ENCODE measurements at places on chromosomes 6 and 20.

DNA sequence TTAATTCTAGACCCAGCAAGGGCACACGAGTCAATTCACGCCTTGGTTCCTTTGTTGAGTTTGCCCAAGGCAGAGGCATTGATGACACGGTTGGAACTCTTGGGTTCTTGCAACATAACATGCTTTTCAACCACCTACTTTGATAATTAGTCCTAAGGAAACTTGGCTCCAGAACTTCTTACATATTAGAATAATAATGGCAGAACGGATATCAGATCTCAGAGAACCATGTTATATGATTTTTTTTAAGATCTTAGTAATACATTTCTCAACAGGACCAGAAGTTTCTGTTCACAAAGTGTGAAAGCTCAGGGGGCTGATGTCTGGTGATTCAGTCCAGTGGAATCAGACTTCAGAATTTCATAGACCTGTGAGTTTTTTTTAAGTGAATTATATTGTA lies 19.2 kb downstream of the SPTLC3 start:
- DNase-seq, result no peak

- DNase-seq, result no peak
These were observed 8.0 kb upstream of the NPBWR2 start for GRCh38 chr20:64115171-64115911.

- no peak for DNase-seq
These were observed 98.8 kb upstream of the CITED2 start for GRCh38 chr6:139473231-139473701.

DNA sequence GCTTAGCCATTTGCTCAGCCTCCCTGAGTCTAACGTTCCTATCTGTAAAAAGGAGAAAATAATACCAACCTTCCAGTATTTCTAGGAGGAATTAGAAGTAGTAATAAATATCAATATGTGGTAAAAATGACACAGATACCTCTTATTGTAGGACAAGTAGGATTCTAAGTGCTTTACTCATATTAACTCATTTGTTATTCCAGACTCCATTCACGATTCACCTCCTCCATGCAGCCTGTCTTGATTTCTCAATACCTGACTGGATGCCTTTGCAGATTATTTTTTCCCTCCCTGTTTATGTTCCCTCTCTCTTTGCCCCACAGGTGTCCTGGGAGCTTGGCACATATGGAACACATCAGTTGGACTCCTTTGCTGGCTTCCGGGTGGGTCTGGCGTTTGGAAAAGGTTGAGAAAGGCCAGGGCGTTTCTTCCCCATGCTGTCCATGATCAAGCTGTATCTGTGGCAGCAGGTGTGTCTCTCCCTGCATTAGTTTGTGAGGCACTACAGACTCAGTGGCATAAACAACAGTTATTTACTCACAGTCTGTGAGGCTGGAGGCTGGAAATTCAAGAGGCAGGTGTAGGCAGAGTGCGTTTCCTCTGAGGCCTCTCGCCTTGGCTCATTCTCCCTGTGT lies 10.7 kb upstream of the DUSP22 start:
- no peak for DNase-seq

- no peak for DNase-seq
These were observed 100.0 kb downstream of the PRDM1 start for GRCh38 chr6:106186172-106186571.

DNA sequence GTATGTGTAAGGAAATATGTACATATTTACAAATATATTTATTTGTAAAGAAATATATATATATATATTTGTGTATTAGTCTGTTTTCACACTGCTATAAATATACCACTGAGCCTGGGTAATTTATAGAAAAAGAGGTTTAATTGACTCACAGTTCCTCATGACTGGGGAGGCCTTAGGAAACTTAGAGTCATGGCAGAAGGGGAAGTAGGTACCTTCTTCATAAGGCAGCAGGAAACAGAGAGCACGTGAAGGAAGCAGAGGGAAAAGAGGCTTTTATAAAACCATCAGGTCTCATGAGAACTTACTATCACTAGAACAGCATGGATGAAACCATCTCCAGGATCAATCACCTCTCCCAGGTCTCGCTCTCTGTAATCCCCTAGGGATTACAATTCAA lies 644.5 kb upstream of the HS3ST5 start:
- DNase-seq, result no peak

- DNase-seq, result no peak
These were observed 54.3 kb downstream of the PDE7B start for GRCh38 chr6:135905604-135906300.

DNA sequence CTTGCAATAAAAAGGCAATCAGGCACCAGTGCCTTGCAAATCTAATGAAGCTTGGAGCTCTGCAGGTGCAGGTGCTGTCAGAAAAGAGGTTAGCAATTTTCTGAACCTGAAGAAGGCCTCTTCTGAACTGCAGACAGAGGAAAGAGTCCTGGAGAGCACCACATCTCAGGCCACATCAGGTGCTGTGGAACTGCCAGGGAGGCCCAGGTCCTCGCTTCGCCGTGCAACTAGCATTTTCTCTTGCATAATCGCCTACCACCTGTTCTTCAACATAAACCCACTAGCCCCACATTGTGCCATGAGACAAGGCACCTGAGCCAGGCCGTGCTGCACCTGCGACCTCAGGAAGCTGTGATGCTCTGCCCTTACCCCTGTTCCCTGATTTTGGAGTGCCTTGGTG lies 187.6 kb downstream of the DTNBP1 start:
- DNase-seq, result no peak

DNA sequence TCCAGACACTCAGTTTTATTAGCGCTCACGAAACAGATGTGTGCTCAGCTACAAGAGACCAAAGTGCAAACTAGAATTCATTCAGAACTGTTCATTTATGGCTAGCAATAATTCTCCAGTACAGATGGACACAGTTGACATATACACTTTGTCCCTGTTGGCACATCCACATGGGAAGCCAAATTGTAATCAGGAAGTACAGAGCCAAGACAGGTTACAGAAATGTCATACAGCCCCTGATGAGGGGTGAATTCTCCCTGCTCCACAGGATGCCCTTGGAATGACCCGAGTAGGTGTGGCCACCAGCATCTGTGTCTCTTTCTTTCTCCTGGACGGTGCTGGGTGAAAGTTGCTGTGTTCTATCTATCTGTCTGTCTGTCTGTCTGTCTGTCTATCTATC lies 7.6 kb downstream of the DHX35 start:
- DNase-seq, result no peak
